ENCODE measurements at places on chromosomes 12 and 14.

- no peak for DNase-seq
Measured at GRCh38 chr12:77204083-77204482, 138.7 kb upstream of the E2F7 start.

DNA sequence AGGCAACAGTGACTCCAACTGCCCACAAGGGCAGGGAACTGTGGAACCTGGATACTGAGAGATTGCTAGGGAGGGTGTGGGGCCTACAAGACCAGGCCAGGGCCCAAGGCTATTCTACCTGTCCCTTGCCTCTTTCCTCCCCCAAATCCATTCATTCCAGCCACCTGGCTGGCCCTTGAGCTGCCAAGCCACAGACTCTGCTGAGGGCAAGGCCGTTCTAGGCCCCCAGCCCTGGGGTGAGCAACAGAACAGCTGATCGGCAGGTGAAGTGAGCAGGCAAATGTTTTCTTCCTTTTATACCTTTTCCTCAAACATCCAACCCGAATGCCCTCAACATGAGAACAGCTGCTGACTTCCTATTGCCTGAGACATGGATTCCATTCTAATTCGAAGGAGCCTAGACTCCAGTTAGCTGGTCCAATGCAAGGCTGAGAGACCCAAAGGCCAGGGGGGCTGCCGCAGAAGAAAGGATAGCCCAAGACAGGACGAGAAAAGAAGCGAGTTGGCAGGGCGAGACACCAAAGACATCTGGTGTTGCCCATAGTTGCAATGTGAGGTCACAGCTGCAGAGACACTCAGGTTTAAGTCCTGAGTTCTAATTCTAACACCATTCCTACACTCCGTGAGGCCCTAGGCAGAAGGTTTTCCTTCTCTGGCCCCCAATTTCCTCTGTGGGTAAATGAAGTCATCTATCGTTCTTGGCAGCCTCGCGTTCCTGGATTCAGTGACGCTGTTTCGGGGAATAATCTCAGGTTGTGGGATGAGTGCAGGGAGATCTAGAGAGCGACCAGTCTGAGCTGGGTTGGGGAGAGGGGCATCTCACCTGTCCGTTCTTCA, 1.7 kb downstream of the C1QL4 start:
- DNase-seq: peak; percentile 42

DNA sequence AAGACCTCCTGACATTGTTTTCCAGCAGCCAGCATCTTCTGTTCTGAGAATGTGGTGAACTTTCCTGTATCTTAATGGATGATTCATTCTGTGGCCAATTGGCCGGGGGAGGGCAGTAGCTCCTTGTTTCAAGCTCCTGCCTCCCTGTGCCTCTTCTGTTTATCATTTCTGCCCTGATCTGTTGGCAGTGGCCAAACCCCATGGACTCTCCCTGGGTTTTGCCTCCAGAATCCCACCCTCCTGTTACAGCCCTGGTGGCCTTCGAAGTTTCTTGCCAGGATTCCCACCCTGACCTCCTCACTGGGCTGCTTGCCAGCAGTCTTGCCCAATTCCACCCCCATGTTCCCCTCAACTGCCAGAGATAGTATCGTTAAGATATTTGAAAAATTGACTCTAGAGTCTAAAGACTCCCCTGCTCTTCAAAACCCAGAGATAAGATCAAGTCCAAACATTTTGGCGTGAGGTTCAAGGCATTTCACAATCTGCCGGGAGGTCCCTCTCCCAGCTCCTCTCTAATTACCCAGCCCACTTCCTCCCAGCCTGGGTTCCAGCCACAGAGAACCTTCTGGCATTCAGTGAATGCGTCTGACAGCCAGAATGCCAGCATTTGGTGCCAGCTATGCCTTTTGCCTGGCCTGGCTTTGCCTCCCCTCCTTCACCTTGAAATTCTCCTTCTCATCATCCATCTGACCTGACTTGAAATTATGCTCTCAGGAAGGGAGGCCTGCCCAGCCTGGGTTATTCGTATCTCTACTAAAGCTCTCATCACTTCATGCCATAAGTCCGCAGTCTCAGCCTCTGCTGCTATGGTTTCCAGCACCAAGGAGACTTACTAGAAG, 37.7 kb upstream of the TXNRD1 start:
- peak; percentile 97 for DNase-seq

DNA sequence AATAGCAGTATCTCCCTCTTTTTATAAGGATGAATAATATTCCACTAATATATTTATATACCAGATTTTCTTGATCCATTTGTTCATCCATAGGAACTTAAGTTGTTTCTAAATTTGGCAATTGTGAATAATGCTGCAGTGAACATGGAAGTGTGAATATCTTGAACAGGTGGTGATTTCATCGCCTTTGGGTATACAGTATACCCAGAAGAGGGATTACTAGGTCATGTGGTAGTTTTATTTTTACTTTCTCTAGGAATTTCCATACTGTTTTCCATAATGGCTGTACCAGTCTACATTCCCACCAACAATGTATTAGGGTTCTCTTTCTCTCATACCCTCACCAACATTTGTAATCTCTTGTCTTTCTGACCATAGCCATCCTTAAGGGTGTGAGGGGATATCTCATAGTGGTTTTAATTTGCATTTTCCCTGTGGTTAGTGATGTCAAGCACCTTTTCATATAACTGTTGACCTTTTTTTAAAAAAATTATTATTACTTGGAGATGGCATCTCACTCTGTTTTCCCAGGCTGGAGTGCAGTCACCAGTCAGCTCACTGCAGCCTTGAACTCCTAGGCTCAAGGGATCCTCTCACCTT, 20.5 kb downstream of the PPHLN1 start:
- no peak for DNase-seq

DNA sequence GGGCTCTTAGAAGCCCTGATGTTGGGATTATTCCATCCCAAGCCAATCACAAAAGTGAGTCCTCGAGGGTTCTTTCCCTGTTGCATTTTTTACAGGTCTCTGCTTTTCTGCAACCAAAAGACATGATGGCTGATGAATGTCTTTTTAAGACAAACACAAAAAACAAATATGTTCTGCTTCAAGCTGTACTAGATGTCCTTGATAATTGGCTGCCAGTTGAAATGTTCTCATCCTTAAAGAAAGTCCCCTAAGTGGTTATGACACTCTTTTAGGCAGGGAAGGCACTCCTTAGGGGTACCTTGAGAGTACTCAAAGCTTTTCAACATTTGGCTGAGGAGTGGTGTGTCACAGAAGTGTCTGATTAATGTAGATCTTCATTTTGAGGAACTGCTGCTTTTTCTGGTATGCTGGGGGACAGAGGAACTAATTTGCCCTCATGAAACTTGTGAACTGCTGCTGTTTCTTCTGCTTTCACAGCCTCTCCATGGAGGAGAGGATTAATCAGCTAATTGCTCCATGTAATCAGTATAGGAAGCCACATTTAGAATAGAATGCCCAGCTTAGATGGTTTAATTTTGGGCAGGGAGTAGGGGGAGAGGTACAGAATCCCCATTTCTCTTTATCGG, 22.8 kb upstream of the IGF1 start:
- no peak for DNase-seq

- DNase-seq: no peak
Measured at GRCh38 chr12:111068290-111068689, 147.9 kb upstream of the MYL2 start.

GRCh38 chr14:98227727-98228111, 1044.3 kb downstream of the BCL11B start:
- no peak for DNase-seq

GRCh38 chr14:90714811-90715210, 101.4 kb downstream of the TTC7B start:
- no peak for DNase-seq

Measured in sigmoid colon (tissue), 7 donors.